ENCODE measurements at places on chromosomes 12 and 14.

- DNase-seq = no peak
These were observed 756 bp downstream of the LGR5 start for GRCh38 chr12:71440345-71440762.

DNA sequence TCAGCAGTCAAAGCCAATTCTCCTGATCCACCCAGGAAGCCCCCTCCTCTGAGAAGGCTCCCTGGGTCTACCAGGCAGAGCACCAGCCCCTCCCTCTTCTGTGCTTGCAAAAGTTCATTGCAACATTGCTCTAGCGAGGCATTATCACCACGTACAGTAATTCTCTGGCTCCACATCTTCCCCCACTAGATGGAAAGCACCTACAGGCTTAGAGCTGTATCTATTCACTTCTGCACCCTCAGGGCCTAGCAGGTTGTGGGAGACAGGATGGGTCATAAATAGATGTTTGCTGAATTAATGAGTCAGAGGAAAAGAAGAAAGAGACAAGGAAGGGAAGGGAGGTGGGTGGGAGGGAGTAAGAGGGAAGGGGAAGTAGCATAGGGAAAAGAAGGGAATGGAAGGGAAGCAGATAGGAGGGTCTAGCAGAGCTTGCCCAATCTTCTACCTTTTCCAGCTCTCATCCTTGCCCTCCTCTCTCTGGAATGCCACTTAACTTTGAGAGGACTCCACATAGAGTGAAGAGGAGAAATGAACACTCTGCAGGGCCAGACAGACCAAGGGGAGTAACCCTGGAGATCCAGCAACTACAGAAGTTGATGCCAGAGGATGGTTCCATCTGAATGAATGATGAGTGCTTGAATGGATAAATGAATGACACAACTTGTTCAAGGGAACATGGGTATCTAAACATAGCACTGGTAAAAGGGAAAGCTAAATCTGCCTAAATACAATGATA, 42.0 kb upstream of the NT5DC3 start:
- no peak for DNase-seq

- DNase-seq = no peak
These were observed 10.7 kb downstream of the AGAP2 start for GRCh38 chr12:57727758-57728395.

DNA sequence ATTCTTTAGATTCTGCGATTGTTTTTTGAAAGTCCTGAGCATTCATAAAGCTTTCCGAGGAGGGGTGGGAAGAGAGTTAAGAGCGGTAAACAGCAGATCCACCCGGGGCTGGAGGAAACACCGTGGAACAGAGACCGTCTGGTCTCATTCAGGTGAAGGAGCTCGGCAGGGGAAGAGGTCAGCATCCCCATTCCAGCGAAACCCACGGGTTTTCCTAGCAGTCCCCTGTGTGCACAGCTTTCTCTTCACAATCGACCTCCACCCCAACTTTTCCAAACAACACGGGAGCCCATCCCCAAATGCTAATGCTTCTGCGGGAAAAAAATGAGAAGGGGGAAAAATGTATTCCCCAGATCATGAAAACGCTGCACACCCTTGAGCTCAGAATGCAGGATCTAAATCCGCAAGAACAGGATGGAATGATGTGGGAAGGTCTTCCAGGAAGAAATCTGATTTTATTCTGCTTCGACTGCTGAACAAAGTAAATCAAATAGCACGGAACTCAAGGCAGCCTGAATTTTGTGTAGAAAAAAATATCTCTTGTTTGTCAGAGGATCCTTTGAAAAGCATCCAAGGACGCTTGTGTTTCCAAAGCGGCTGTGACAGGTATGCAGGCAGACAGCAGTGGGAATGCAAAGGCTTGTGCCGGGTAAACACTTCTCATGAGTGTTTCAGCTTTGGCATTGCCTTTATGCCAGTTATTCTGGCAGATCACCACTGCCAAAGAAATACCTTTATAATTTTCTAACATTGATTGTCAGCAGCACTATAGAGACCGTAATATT, 128.8 kb downstream of the NDUFA12 start:
- DNase-seq = no peak

GRCh38 chr14:102321456-102322422, 2.2 kb downstream of the ZNF839 start:
- DNase-seq = no peak

DNA sequence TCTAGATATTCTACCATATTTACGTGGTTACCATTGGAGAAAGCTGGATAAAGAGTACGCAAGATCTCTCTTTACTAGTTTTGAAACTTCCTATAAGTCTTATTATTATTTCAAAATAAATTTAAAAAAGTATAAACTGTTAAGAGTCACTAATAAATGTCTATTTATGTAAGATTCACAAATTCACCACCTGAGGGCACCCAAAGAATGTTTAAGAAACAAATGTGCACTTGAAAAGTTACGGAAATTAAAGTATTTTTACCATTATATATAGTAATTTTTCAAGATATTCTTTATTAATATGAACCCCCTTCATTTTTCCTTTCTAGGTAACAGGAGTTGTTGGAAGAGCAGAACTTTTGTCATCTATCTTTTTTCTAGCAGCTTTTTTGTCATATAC, 11.9 kb downstream of the TMTC3 start:
- DNase-seq = no peak

DNA sequence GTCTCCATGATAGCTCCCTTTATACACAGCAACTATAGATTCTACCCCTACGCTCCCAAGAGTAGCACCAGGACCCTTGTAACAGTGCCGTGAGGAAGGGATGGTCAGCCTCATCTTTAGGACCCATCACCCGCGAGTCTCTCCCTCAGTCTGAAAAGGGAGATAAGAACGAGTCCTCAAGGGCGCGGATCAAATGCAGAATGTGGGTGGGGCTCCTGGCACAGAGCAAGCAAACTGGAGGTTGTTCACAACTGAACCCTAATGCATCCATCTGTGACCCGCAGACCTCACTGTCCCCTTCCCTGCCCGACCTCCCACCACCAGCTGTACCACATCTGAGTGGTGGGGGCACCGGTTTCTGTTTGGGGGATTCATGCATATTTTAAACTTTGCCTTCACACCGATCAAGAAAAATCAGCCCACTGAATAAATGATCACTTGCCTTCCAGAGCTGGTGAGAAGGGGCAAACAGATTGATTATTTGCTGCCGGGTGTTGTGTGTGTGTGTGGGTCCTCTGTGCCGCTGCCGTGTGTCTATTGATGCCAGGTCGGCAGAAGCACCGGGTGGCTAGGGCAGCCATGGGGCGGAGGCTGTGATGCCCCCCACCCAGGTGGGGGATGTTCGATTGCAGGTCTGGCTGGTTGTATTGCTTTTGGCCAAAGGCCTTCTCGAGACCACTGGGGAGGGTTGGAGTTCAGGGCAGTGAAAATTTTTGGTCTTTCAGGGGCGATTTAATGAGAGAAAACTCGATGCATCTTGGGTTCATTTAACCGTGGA, 35.7 kb upstream of the BEGAIN start:
- no peak for DNase-seq

- DNase-seq = no peak
These were observed 861.0 kb downstream of the RPS29 start for GRCh38 chr14:48725051-48725734.

DNA sequence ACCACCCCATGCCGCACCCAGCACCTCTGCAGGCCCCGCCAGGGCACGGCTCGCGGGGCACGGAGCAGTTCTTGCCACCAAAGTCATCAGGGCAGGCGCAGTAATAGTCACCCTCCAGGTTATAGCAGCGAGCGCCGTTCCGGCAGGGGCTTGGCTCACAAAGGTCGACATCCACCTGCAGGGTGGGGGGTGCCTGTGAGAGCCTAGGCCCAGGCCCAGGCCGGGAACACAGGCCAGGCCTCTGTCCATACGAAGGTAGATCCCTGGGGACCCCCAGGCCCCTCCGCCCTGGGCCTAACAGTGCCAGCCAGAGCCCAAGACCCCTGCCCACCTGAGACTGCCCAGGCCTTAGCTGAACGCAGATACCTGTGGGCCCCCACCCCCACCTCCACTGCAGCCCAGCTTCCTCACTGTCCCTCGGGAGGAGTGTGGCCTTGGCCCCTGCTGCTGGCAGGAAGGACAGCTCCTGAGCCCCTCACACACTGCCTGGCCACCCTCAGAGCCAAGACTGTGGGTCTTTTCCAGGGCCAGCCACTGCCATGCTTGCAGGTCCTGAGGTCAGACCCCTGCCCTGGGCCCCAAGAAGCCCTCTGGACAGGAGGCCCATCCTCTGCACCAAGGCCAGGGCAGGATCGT, 19.3 kb downstream of the JAG2 start:
- no peak for DNase-seq

DNA sequence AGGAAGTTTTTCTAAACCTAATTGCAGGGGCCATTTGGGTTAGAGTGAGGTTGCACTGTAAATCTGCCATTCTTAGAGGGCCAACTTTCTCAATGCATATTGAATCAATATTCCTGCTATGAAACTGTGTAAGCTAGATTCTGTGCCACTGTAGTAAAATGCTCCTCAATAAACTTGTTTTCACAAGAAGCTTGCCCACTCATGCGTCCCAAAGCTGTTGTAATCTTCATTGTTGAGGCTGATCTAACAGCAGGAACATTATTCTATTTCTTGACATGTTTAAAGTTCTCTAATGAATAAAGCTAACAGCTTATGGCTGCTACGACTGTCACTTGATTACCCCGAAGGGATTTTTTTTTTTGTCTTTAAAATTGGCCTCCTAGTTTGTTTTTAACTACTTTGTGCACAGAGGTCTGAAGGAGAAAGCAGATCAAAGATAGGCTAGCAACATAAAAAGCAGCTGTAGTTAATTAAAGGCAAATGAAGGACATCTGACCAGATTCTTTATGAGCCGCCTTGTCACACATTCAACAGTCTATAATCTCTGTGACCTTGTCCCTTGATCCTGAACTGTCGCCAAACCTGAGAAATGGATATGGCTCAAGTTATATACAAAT, 243.7 kb downstream of the PAX9 start:
- DNase-seq = no peak

DNA sequence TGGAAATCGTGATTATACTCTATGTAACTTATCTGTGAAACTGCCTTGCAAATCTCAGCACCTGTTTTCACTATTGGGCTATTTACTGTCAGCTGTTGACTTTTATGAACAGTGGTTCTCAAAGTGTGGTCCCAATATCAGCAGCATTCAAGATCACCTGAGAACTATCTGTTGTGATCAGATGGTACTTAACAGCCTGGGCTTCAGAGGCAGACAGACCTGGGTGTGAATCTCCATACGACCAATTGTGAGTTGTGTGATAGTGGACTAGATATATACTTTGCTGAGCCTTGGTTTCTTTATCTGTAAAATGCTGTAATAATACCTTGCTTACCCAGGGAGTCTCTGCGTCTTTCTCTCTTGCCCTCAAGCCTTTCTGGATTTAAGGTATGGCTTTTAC, 105.1 kb downstream of the ERGIC2 start:
- DNase-seq = no peak

GRCh38 chr12:27277846-27278260, 33.8 kb downstream of the STK38L start:
- peak; percentile 2 for DNase-seq

DNA sequence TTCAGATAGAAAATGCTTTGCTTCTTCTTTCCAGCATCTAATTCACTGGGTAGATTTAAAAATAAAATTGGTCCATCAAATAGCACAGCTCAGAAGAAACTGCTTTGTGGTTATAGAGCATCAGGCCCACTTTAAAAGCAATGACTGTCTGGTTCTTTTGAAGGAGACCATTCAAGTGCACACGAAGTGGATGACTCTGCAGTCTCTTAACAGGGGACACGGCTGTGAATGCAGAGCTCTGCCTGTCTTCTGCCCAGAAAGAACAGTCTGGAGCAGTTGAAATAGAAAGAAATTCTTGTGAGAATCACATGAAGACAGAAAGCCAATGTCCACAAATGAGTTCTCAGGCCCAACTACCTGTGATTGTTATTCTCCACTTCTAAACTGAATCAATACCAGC, 138.7 kb upstream of the PLEKHA5 start:
- no peak for DNase-seq

DNA sequence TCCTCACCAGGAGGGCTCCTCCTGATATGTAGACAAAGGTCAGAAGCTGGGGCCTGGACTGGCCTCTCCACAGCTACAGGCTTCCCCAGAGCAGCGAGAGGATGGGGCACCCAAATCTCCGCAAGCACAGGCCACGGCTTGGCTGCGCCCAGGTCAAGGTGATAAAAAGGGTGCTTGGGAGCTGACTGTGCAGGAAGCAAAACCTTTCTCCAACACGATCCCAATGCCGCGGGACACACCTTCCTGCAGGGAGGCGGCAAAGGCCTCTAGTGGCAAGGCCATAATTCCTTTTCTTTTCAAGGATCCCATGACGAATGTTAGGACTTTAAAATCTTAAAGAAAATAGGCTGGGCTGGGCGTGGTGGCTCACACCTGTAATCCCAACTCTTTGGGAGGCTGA, 13.6 kb downstream of the ITPK1 start:
- no peak for DNase-seq

- DNase-seq = no peak
These were observed 10.5 kb upstream of the PRMT5 start for GRCh38 chr14:22939684-22940083.

DNA sequence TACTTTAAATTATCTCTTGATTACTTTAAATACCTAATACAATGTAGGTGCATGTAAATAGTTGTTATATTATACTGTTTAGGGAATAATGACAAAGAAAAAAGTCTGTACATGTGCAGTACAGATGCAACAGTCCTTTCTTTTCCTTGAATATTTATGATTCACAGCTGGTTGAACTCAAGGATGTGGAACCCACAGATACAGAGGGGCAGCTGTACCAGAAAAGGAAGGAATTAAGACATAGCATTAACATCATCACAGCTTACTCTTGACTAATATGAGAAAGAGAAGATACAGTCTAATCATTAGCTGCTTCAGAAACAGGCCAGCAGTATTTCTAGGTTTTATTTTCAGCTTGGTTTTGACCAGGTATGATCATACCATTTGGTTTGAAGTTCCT, 34.7 kb upstream of the AP4S1 start:
- DNase-seq = no peak

DNA sequence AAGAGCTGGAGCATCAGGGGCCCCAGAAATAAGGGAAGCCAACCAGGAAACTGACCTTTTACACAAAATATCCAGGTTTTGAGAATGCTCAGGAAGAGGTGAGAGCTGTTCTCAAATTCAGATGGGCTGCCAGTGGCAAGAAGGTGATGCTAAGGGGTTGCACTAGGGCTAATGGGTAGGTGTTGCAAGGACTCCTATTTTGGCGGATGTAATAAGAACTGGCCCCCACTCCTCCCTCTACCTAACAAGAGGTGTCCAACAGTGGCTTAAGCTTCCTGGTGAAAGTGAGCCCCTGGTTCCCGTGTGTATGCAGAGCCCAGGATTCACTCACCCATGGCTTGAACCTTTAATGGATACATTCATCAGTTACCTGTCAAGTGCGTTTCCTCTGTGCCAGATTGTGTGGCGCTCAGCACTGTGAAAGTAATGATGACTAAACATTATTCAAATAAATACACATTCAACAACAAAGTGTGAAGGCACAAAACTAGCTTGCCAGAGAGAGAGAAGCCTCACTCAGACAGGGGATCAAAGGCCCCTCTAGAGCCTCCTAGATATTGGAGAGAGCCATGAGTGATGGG, 705 bp upstream of the CHGA start:
- DNase-seq = no peak

GRCh38 chr12:58408516-58408915, 467.1 kb downstream of the ATP23 start:
- no peak for DNase-seq

- no peak for DNase-seq
These were observed 11.5 kb upstream of the PLEK2 start for GRCh38 chr14:67423424-67423823.
